BJ (cell line): ENCODE measurements at places on chromosomes 5 and 9.
A peak's percentile ranks its signal among the peaks of the same experiment; 100 is the strongest.

DNA sequence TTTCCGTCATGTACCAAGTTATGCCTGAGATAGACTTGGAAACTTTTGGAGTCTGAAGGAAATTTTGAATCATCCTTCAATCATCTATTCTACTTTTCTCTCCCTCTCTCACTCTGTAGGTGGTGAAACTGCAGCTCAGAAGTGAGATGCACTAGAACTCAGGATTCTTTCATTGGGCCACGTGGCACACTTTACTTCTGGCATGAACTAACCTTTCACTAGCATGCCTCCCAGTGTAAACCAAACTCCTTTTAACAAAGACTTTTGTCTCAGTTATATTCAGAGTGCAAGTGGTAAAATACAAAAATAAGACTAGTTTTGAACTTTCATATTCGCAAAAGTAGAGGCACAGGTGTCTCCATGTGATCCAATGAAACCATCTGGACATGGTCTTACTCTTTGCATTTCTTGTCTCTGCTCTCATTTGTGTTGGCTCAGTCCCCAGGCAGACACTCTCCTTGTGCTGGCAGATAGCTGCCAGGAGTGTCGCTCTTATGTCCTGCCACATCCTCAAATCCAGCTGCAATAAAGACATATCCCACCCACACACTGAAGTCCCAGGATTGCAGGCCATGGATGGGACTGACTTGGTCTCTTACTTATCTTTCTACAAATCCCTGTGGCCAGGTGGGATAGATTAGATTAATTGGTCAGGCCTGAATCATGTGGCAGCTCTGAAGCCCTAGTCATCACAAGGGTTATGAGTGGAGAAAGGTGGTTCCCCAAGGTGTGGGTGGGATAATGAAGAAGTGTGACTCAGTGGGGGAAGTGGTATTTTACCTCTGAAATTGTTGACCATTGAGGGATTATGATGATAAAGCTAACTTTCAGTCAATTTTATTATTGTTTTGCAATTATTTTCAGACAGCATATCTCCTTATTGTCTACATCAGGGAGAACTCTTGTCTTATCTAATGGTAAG lies 267.5 kb downstream of the GABRB2 start:
- no peak for DNase-seq

- DNase-seq, result no peak
These were observed 303.2 kb downstream of the ZSWIM6 start for GRCh38 chr5:61635271-61635670.

GRCh38 chr9:18122171-18122570 lies 351.8 kb upstream of the ADAMTSL1 start:
- peak; percentile 9 for DNase-seq

DNA sequence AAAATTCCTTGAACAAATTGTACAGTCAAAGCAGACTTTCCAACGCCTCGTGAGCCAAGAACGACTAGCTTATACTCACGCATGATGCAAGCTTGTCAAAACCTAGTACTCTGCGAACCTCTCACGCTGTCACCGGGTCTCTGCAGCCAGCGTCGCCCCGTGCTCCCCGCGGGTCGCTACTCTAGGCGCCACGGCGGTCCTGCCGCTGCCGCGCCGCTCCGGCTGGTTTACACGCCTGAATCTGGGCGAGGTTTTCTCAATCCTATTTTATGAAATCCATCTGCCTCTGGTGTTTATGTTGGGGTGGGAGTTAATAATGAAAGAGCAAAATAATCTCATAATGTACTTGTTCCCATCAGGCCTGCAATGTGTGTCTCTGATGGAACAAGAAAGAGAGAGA lies 90.9 kb downstream of the SV2C start:
- DNase-seq, result no peak

GRCh38 chr9:108125625-108126024 lies 636.1 kb upstream of the KLF4 start:
- DNase-seq, result no peak

GRCh38 chr9:134829356-134829937 lies 51.2 kb upstream of the FCN2 start:
- no peak for DNase-seq

DNA sequence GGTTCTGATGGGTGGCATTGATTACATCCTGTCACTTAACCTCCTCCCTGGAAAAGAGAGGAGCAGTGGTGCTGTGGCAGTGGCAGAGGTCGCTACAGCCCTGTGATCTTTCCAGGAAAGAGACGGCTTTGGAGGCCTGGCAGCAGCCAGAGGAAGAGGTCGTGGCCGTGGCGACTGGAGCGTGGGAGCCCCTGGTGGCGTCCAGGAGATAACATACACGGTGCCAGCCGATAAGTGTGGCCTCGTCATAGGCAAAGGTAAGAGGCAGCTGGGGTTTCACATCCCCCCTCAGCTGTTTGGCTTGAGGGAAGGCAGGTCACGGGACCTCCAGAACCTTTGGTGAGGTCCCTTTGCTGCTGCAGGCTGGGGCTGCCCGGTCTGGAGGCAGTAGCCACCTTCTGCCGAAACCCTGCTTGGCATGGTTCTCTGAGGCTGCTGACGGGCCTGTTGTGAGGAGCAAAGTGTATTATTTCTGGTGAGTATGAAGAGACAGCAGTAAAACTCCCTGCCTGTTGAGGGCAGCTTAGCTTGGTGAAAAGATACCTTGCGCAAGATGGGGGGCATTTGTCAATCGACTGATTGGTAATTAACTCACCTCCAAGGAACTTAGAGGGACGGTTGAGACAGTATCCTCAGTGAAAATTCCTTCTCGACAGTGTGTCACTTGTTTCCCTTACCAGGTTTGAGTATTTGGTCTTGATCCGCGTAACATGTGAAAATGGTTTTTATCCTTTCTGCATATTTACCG lies 38.0 kb upstream of the PRDM12 start:
- no peak for DNase-seq

- no peak for DNase-seq
These were observed 91.6 kb downstream of the PRELID2 start for GRCh38 chr5:145743396-145744061.

- no peak for DNase-seq
These were observed 2.3 kb upstream of the DNAJA1 start for GRCh38 chr9:33022755-33023154.

- DNase-seq, result no peak
These were observed 34.7 kb downstream of the FBXO10 start for GRCh38 chr9:37541465-37541864.

- DNase-seq, result no peak
These were observed 86.6 kb downstream of the APBA1 start for GRCh38 chr9:69585571-69585970.

GRCh38 chr5:132641241-132641723 lies 16.7 kb upstream of the IL13 start:
- DNase-seq, result no peak

GRCh38 chr5:95913663-95914062 lies 48.0 kb downstream of the ELL2 start:
- DNase-seq, result no peak

DNA sequence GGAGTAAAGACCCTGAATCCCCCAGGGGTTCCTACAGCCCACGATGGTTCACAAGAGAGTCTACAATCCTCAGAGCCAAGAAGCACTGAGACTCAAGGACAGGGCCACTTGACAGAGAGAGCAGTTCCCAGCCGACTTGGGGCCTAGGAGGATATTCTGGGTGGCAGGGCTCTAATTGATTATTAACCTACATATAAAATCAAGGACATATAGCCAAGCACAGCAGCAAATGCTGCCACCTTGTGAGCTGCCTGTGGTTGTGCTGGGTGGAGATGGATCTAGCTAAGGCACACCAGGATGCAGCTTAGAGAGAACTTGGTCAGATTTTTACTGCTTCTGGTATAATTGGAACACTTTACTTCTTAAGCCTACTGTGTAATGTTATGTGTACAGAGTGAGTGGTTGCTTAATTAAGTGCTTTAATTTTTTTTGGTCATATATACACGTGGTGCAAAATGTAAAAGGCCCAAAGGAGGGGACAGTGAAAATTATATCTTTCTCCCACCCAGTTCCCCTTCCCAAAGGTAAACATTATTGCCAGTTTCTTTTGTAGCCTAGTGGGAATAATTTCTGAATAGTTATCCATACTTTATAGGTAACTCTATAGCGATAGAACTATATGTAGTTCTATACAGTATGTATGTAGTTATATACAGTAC lies 78.8 kb downstream of the F2RL2 start:
- no peak for DNase-seq

GRCh38 chr5:95563367-95563766 lies 8.5 kb downstream of the ARSK start:
- no peak for DNase-seq

DNA sequence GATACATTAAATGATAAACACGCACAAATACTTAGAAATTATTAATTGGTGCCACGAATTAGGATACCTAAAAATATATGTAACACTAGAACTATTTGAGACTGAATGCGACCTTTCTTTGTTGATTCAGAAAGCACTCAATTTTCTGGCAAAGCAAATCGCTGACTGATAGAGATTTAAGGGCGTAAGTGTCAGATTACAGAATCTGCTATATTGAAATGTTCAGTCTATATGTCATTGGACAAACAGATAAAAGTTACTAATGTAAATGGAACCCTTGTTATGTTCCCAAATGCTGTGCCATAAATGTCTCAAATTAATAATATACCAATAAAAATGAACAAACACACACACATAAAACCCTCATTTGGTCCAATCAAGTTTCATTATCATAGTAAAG lies 137.9 kb downstream of the MPDZ start:
- DNase-seq, result no peak

- DNase-seq, result peak; percentile 40
These were observed 101.3 kb downstream of the WDR41 start for GRCh38 chr5:77390795-77391194.

GRCh38 chr5:36417221-36417620 lies 115.5 kb upstream of the RANBP3L start:
- DNase-seq, result no peak

GRCh38 chr5:118791926-118792734 lies 196.2 kb downstream of the DTWD2 start:
- DNase-seq, result peak; percentile 24

GRCh38 chr9:79242489-79242888 lies 329.3 kb upstream of the TLE4 start:
- no peak for DNase-seq

DNA sequence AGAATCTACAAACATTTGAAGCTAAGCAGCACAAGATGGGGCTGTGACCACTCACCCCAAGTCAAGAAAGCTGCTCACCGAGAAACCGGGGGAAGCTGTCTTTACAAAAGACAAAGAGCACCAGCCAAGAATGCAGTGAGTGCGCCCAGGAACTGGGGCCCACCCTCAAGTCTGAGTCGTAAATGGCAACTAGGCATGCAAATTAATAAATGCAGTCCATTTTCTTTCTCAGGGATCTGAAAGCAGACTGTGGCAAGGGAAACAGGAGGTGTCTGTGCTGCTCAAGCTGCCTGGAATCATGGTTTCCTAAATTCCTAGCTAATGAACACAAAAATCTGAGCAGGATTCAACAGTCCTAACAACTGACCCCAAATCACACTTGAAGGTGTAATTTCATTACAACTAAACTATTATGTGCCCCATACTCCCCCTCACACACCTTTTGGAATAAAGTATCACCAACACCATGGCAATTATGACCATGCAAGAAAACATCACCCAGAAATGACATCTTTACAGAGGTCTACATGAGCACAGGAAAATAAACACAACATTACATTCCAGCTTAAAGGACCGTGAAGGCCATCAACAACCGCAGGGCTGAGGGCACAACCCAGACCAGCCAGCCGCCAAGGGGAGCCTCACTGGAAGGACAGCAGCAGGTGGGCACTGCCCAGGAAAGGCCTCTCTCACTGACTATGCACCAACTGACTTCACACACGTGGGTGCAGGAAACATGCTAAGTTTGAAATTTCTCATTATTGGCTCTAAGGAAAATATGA lies 17.6 kb downstream of the NSUN2 start:
- no peak for DNase-seq

GRCh38 chr9:135358552-135358940 lies 121.0 kb upstream of the PPP1R26 start:
- no peak for DNase-seq

DNA sequence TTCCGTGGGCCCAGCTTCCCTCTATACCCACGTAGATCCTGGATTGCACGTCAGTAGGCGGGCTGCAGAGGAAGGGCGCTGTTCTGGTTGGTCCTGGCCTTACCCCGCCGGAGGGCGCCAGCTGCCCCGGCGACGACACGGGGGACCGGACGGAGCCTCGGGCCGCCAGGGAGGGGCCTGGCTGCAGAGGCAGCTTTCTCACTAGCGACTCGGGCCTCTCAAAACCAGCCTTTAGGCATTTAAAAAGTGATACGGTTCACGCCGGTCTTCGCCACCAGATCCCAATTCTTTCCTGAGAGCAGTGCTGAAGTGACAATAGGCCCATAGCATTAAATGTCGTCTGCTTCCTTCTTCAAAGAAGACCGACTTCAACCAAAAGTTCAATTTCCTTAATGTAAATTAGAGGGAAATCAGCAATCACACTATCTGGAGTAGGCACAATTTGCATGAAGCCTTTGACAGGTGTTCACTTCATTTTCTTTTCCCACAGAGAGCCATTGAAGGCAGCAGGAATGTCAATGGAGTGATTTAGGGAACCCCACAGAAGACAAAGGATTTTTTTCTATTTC lies 17.6 kb upstream of the UBE2D2 start:
- no peak for DNase-seq

DNA sequence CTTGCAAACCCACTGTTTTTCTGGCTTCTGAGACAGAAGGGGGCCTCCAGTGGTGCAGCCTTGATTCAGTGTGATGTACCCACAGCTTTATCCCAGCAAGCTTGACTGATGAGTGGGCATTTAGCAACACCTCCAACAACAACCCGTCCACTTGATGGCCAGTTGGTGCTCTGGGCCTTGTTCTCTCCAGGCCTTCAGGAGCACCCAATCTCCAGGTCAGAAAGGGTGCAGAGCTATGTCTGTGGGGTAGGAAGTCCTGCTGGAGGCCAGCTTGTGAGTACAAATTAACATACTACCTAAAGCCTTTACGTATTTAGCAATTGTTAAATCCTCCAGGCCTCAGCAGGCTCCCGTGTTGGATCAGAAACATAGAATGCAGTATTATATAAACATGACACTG lies 10.1 kb upstream of the TRIM52 start:
- DNase-seq, result no peak

DNA sequence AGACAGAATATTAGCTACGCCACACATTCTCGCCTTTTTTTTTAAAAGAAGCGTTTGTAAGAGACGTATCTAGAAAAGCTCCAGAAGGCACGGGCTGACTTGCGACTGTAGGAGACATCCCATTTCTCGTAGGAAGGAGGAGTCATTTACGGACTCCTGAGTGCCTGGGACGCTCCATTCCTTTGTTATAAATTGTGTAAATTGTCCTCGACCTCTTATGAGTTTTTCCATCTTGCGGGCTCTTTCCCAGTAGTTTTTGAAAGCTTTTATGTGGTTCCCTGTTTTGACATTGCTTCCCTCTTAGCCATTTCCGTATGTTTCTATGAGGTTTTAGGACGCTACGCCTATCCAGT lies 1.0 kb downstream of the RABL6 start:
- DNase-seq, result no peak

GRCh38 chr9:115327436-115328122 lies 209.6 kb upstream of the TNC start:
- DNase-seq, result peak; percentile 34
